RPMI7951 (cell line): ENCODE measurements at places on chromosomes 11 and 22. TPM values are rescaled to one million over a fixed set of nuclear protein-coding genes. Genes with fewer than 3 reads are reported as not detected.
A peak's percentile ranks its signal among the peaks of the same experiment; 100 is the strongest.

Gene PGA3
- total RNA-seq = 0.39 TPM in 1 of 2 replicates, not detected in the other

DNA sequence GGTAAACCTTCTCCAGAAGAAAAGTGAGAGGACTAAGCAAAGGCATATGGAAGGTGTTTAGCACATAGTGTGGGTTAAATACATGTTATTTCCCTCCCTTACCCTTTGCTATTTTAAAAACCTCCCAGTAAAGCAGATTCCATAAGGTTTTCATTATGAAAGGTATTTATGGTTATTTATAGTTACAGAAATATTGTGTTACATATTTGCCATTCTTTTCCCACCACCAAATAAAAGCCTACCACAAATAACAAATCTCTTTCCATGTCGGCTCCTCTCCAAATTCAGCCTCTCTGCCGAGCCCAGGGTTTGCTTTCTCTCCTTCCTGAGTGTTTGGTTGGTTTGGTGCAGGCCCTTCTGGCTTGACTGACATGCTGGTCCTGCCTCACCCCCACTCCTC lies 64.4 kb downstream of the INSC start:
- DNase-seq = no peak

DNA sequence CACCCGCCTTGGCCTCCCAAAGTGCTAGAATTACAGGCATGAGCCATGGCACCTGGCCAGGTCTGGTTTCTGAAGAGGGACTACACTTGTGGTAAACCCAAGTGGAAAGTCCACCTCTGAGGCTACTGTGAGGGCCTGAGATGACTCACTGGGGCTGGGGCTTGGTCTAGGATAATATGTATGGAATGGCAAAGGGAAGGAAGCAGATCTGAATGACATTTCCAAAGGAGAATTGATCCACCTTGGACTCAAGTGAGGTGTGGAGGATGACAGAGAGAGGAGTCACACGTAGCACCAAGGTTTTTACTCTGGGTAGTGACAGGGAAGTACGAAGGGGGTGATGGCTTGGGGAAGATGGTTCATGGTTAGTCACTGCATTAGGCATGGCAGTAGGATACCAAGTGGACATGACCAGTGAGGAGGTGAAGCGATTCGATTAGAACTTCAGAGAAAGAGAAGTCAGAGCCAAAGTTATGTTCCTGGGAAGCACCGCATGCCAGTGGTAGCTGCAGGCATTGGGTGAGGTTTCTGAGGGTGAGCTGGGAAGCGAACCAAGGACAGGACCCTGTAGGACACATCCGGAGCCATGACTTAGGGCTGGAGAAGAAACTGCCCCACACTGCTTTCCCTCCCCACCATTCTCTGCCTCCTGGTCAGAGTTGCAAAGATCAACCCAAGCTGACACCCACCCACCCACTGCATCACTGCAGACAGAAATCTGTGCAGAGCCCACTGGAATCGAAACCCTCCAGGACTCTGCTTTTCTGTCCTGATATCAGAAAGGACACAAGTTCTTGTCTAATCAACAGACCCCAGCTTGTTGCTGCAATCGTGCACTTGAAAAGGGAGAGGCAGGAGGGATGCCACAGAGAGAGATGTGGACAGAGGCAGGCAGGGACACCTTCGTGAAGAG lies 13.0 kb upstream of the BCL9L start:
- peak; percentile 90 for DNase-seq

Gene UFD1
- 82.4 and 84.7 TPM in 2 replicates for total RNA-seq
